ENCODE measurements at places on chromosomes 3 and 15.

DNA sequence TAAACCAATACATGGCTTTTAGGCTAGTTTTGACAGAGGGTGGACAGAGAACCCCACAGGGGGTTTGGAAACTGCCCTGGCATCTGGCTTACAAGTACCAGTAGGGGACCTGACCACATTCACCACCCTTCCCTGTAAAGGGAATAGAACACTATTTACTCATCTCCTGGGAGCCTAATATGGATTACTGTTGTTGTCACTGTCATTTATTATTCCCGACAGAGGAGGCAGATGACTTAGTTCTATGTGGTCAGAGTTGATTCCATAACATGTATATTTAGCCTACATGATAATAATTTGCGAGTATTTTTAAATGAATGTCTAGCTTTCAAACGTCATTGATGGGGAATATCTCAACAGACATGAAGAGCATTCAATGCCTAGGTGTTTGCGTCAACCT, 15.9 kb downstream of the ZBTB38 start:
- no peak for DNase-seq

DNA sequence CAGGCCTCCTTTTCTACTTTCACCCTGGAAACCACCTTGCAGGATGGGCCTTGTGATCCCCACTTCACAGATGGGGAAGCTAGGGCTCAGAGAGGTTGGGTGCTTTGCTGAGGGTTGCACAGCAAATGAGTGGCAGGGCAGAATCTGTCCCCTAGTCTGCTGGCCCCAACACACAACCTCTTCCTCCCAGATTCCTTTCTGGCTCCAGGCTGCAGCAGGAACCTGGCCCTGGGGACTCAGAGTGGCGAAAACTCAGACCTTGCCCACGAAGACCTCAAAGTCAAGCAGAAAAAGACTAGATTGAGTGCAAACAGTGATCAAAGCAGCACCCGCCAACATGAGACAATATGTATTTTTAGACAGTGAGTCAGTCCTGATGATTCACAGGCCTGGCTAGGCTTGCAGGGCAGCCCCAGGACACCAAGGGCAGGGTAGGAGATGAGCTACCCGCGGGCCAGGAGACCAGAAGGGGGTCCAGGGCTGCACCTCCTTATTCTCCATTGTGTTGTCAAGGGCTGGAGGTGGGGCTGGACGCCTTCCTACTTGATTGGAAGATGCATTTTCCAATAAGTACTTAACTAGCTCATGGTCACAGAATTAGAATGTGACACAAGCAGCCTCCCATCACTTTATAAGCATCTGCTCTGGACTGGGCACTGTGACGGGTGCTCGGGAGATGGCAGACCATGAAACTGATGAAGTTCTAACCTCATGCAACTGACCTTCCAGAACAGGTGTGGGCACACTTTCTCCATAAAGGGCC, 23.9 kb downstream of the GOLGA6L2 start:
- DNase-seq: no peak

DNA sequence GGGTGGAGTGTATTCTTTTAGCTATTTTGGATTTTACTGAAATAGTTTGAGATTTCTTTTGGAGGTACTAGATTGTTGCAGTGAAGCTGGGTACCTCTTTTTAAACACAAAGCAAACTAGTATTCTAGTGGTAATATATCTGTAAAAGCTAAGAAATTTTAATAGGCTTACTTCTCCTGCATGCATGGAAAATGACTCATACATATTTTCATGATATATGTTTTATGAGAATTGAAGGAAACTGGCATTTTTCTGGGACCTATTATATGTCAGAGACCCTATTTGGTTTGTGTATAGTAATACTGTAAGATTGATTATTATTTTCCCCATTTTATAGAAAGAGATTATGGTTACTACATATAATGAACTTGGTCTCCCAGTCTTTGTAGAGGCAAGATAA, 851.0 kb downstream of the DIPK2A start:
- no peak for DNase-seq

GRCh38 chr3:53193466-53194209, 32.6 kb downstream of the PRKCD start:
- peak; percentile 7 for DNase-seq

DNA sequence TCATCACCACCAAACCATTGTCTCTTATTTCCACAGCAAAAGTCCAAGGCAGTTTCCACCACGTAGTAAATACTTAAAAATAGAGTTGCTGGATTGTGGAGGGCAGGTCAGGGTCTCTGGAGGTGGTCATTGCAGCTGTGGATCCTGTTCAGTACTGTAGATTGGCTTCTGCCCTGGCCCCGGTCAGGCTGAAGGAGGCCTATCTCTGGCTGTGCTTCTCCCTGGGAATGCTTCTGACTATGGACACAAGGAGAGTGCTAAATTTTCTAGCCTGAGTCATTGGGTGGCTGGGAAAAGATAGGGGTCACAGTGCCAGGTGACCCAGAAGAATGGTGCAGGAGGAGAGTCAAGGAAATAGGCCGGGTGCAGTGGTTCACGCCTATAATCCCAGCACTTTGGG, 26.3 kb upstream of the GMPPB start:
- no peak for DNase-seq

GRCh38 chr15:34942363-34942762, 27.2 kb downstream of the AQR start:
- DNase-seq: no peak

DNA sequence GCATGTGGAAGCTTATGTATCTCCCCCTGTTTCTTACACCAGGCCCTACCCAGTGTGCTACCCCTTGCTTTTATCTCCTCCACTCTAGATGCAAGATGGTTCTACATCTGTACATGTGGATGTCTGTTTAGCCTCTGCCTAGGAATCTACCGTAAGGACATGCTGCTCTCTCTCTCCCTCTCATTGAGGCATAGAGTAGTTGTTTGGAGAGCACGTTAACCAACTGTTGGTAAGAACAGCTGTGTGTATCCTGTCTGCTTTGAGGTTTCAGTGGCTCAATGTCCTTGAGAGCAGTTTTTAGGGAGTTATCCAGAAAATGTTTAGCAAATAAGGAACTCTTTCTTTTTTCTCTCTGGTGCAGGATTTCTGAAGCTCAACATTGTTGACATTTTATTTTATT, 152.8 kb downstream of the DNAJB8 start:
- no peak for DNase-seq

- no peak for DNase-seq
Observed at GRCh38 chr3:100104817-100105413, 9.4 kb downstream of the FILIP1L start.

DNA sequence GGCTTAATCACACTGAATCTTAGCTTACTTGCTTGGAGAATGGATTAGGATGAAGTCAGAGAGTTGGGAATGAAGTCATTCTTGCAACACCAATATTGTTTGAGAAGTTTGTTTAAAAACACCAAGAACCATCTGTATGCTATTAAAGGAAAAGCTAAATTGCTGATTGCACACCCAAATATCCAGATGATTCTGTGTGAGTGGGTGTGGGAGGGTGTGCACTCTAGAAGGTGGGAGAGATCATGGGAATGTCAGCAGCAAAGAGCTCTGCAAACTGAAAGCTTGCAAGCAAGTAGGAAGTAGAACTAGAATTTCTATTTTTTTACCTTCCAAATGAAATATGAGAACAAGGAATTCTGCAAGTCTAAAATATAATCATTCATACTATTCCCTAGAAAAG, 364.9 kb downstream of the NR2F2 start:
- DNase-seq: no peak

- DNase-seq: no peak
Observed at GRCh38 chr15:69551391-69552056, 98.9 kb downstream of the RPLP1 start.

DNA sequence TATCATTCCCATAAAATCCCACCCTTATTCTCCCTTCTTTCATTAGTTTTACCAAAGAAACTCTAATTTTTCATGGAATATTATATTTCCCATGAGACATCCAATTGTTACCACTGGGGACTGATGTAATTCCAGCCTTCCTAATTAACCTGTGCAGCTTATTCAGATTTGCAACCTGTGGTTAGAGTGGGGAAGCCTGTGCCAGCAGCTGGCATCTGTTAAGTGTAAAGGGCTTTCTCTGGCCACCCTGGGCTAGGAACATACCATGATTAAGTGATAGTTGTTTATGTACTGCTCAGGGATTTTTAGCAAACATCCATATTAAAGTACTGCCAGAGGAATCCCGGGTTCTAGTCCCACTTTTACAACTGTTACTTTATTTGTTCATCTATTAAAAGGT, 78.2 kb downstream of the TPRG1 start:
- DNase-seq: no peak

GRCh38 chr3:168476360-168476980, 380.7 kb upstream of the GOLIM4 start:
- DNase-seq: no peak

DNA sequence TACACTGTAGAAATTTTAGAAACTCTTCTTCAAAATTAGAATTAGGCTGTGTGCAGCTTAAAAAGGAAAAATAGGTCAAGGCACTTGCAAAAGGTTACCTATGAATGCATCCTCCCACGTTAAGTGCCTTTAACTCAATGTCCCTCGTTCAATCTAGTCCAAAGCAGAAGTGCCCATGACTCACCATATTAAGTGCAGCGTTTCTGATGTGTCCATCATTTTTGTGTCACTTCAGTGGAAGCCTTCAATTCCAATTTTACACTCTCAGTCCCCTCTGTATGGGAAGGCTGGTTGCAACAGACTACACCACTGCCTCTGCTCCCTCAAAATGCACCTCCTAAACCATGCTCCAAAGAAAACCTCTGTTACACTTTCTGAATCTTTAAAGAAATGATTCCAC, 53.4 kb downstream of the FOXB1 start:
- DNase-seq: no peak

GRCh38 chr3:169769287-169770181, at the start of gene ACTRT3:
Gene ACTRT3, minus strand, starts transcription at chr3:169769561. Its CDS starts 41 bp downstream, at chr3:169769520.
- peak; percentile 47 for DNase-seq

DNA sequence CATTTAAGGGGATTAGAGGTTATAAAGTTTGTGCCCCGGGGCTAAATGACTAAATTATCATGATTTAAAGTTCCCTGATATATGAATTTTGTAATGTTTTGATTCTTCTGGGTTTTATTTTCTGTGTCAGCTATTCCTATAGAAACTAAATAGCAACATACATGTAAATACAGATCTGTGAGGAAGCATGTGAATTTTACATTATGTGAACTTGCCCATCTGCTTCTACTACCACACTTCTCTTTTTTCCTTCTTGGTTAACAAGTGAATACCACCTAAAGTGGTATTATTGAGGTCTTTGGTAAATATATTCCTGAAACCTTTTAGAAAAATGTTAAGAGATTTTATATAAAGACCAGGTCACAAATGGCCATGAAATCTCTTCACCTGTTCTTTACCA, 29.3 kb downstream of the SLMAP start:
- DNase-seq: no peak

DNA sequence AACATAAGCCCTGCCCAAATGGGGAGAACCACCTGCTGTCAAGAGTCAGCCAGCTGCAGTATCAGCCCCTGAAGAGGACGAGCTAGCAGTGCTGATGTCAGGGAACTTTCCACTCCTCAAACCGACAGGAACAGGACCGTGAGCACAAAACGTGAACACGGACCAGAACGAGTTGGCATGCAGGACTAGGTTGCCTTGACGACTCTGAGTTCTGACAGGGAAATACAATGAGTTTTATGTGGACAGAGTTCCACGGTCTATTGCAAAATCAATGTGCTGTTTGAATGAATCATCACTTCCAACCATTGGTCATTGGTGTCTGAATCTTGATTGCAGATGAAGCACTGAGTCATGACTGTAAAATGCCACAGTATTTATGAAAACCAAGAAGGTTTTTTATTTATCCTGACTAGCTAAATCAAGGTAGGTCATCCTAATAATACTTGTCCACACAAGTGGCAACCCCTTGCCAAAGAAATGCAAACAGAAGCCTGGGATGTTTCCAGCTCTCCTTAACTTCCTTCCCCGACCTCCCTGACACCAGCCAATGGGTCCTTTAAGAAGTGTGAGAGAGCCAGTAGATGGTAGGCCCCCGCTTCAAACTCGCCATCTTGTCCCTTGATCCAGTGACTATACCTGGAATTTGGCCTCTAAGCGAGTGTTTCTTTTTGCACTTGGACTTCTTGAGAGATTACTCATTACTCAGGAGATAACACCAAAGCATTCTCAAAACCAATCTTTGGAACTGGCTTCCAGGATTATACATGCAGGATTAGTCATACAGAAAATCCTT, 119.6 kb downstream of the ASB7 start:
- no peak for DNase-seq
